ENCODE measurements at places on chromosomes 6 and 20.

GRCh38 chr6:46789434-46790354, 3.5 kb upstream of the MEP1A start:
- no peak for DNase-seq

DNA sequence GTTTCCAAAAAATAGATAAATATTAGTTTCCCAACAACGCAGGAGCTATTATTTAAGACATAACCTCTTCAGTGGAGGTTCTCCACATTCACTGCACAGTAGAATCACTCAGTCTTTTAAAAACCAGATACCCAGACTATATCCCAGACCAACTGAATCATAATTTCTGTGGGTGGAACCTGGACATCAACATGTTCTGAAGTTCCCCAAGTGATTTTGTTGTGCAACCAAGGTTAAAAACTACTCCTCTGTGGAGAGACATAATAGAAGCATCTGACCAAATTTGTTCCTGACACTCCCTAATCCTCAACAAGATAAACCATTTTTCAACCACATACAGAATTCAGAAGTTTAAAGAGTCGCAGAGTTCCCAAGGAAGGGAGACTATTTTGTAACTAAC, 42.3 kb downstream of the STK38 start:
- DNase-seq, result no peak

GRCh38 chr20:48544402-48545339, 283.1 kb downstream of the PREX1 start:
- no peak for DNase-seq

DNA sequence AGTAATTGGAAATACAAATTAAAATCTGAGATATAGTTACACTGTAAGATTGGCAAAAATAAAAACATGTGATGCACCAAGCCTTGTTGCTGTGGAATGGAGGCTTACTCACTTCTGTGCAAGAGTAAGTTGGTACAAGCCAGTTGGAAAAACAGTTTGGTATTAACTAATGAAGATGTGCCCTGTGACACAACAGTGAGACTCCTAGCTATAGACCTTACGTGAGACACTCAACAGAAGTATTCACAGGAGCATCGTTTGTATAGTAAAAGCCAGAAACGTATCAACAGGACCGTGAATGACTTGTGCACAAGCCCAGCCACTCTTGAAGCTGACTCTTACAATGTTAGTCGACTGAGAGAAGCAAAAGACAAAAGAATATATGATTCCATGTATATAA, 14.6 kb downstream of the NAA20 start:
- no peak for DNase-seq

GRCh38 chr6:70040766-70041165, 174.4 kb downstream of the COL19A1 start:
- no peak for DNase-seq

- no peak for DNase-seq
These were observed 15.4 kb downstream of the SRC start for GRCh38 chr20:37361336-37361735.

DNA sequence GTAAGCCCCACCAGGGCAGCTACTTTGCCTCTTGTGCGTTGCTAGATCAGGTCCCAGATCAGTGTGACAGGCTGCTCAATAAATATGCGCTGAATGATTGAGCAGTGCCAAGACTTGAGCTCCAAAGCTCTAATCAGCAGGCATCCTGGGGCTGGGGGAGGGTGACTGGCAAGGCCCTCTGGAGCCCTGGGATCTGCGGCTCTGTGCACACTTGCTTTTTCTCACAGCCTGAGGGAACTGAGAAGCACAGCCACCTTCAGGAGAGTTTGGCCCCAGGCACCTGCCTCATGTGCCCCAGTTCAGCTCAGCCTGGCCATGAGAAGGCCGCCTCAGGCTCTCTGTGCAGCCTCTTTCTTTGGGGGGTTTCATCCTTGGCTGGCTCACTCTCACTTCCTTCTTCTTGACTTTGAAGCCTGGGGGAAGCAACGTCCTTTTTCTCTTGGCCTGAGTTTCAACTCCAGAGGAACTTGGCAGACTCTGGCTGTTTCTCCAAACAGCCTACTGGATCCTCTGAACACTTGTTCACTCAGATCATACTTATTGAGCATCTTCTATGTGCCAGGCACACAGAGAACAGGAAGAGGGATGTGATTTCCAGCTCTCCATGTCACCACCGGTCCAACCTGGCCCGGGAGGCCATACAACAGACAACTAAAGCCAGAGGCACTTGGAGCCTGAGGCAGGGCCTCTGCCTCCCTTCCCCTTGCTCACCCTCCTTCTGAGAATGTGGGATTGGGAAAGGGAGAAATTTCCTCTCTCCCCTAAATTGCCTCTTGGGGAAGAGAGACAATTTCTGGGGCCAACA, 114.0 kb downstream of the VEGFA start:
- DNase-seq, result no peak

DNA sequence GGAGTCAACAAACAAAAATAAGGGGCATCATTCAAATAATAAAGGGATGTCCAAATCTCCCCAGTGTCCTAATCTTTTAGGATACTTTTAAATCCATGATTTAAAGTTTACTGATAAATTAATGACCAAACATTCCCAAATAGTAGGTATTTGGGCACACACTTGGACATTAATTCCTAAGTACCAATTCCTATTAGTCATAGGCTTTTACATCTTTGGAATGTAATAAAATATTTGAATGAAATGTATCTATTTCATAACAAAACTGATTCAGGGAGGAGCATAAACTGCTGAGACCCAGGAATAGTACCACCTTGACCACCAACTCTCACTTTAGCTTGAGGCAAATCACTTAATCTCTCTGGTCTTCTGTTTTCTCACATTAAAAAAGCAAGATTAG, 44.3 kb downstream of the VGLL2 start:
- no peak for DNase-seq

DNA sequence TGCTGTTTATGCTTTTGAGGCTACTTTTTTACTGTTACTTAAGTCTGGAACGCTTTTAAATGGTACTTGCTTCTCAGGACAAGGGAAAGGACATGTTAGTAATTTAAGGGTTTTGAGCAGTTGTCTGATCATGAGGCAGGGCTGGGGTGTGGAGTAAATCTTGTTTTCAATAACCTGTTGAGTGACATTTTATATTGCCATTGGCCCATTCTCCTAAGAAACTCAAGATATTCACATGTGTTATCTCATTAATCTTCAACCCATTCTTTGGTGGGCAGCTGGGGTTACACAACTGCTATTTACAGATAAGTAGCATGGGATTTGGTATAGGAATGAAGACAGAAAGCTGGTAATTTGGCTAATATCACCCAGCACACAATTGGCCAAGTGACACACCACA, 44.6 kb upstream of the IL17A start:
- no peak for DNase-seq

DNA sequence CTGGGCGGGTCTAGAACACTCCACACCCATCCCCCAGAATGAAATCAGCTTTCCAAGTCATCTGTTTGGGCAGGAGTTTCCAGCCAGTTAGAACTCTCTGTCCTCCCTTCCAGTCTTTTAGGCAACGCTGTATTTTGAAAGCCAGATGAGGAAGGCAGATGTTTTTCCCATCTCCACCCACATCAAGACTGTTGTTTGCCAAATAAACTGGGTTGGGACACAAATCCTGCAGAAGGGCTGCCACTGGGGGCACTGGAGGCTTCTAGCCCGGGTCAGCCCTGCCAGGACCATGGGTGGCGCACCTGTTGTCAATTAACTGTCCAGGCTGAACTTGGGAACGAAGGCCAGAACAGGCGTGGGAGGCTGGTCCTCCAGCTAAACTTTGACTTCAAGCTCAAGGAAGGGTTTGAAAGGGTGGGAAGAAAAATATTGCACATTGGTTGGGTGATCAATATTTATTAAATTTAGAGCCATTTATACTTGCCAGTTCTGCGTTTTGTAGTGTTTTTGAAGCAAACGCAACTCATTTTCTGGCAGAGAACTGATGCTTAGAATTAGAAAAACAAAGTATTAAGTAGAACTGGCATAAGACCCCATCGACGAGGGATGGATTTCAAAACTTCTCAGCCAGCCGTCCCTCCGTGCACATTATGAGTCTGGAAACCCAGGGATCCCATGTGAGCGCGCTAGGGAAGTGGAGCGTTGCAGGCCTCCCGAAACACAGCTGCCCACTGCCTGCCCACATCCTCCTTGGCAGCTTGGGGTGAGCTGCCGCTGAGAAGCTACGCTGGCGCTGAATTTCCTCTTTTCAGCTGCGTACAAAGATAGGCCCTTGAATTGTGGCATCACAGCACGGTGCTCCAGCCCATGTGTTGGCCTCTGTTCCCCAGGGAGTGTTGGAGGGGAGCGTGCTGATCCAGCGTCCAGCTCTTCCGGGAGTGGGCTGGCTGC, 297.4 kb downstream of the QKI start:
- no peak for DNase-seq

- DNase-seq, result no peak
These were observed 737.4 kb downstream of the KIF16B start for GRCh38 chr20:15835811-15836210.

GRCh38 chr6:52801188-52801841, 2.3 kb downstream of the GSTA1 start:
- DNase-seq, result no peak

DNA sequence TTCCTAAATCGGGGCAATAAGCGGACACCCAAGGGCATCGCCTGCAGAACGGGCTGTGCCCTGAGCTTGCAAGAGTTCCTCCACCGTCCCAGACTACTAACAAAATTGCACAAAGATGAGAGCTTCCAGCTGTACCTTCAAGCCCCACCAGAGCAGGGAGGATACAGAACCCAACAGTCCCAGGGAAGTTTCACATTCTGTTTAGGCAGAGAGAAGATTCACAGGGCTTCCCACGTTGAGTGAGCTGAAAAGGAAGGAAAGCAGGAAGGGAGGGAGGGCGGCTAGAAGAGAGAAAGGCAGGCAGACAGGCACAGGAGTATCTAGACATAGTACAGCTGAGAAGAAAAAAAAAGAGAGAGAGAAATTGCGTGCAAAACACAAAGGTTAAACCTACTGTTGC, 112.6 kb upstream of the AFDN start:
- no peak for DNase-seq

- DNase-seq, result no peak
These were observed 47.1 kb downstream of the IGF2R start for GRCh38 chr6:160015778-160016684.

DNA sequence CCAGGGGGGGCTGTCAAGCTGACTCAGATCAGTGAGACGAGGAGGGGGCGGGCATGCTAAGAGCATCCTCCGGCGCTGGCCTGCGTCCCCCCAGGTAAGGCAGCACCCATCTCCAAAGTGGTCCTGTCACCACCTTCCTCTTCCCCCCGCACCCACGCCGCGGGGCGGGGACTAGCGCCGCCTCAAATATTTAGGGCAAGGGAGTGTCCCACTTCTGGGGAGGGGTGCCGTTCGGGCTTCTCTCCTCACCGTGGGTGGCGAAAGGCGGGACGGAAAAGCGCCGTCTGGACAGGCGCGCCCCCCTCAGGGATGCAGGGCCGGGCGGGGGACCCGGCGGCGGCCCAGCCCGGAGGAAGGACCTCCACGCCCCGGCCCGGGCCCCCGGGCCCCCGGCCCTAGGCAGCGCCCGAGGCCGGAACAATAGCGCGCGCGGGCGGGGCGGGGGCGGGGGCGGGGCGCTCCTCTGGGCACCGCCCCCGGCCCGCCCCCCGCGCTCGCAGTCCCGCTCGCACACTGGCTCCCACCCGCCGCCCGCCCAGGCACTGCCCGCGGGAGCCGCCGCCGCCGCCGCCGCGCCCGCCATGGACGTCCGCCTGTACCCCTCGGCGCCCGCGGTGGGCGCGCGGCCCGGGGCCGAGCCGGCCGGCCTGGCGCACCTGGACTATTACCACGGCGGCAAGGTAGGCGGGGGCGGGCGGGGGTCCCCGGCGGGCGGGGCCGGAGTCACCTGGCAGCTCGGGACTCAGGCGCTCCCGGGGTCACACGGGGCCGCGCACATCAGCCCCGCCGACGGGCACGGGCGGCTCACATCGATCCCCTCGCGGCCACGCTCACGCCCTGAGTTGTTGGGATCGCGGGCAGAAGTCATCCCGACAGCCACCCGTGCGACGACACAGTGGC, at the start of gene TOX2:
Gene TOX2 (plus strand): TSS at position 542 of the 900 bp plus-strand sequence. CDS start 40 bp downstream, at position 582.
- DNase-seq, result peak; percentile 27

DNA sequence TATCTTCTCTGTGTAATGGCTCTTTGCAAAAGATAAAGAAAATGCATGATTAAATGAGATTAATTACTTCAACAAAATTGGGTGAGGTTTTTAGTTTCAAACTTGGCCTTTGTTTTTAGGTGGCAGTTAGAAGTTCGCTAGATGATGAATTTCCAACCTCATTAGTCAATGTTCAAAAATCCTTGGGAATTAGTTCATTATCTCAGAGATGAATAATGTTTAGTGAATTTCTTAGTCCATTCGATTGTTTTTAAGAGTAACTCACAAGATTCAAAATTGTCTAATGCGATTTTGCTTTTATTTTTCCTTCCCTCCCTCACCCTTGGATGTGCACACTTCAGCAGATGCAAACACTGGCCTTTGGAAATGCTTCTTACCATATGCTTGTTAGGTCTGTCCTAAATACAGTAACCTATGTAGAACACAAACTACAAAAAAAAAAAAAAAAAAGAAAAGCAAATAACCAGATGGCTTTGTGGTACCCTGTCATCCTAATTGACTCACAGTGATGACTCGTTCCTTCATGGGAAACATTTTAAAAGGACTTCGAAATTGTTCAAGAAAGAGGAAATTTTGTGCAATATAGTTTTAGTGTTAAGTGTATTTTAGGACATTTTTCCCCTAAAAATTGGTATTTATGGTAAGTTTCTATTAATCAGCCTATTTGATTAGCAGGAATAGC, 66.7 kb downstream of the FAM229B start:
- DNase-seq, result no peak
